ENCODE measurements at places on chromosomes 2 and 18.

- no peak for DNase-seq
Measured at GRCh38 chr2:206700156-206700555, 18.0 kb downstream of the DYTN start.

GRCh38 chr2:227447606-227448005 lies 24.4 kb upstream of the AGFG1 start:
- DNase-seq, result no peak

- DNase-seq, result no peak
Measured at GRCh38 chr2:3242747-3243369, 134.8 kb downstream of the EIPR1 start.

- no peak for DNase-seq
Measured at GRCh38 chr2:157106950-157107349, 150.6 kb upstream of the GALNT5 start.

DNA sequence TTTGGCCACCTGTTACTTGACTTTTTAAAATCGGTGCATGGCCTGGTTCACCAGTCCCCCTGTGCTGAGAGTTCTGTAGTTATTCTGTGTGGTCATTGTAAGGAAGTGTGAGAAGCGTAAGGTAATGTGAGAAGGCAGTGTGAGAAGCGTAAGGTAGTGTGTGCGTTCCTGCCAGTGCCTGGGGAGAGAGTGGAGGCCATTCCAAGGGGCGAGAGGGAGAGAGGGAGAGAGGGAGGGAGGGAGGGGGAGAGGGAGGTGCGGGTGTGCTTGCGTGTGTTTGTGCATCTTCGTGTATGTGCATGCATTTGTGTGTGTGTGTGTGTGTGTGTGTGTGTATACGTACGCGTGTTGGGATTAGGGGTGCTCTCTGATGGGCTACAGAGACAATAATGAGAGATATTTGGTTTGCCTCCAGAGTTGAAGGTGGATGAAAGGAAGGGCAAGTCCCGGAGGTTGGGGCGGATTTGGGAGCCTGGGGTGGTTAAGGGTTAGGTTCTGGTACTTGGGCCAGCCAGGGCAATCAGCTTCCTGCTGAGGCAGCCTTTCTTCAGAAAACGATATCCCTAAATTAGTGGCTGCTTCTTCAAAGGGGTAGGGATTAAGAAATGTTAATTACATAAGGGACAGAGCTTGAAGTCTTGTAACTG lies 53.7 kb downstream of the SGPP2 start:
- DNase-seq, result no peak

GRCh38 chr2:105800953-105801635 lies 56.4 kb downstream of the NCK2 start:
- DNase-seq, result no peak

DNA sequence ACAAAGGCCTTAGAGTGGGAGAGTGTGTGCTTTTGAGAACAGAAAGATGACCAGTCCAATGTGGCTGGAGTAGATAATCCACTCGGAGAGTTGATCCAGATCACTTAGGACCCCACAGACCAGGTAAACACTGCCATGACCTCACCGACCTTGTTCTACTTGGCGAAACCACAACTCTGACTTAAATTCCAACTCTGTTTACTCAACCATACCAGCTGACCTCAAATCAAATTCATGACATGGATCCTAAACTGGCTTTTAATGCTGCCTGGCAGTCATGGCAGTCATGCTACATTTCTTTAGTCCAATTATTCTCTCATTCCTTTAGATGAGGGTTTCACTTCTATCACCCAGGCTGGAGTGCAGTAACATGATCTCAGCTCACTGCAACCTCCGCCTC lies 347.1 kb upstream of the FAM98A start:
- DNase-seq, result no peak

- no peak for DNase-seq
Measured at GRCh38 chr18:63477968-63478367, 1.2 kb downstream of the SERPINB5 start.

DNA sequence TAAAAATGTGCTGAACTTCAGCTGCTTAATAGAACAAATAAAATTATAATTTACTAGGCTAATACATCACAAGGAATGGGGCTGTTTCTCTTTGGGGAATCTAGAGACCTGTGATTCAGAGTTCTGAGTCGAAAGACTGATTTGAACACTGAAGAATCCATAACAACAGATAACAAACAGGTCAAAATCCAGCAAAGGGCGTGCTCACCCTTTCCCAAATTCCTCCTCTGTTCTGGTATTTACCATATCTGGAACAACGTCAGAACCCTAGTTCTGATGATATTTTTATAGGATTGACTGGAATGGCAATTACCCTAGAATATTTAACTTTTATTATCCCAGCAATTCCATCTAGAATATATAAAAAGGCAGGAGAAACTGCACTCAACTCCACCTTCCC lies 66.0 kb upstream of the ITGA6 start:
- no peak for DNase-seq

- DNase-seq, result no peak
Measured at GRCh38 chr2:86308356-86308755, 29.1 kb downstream of the REEP1 start.

DNA sequence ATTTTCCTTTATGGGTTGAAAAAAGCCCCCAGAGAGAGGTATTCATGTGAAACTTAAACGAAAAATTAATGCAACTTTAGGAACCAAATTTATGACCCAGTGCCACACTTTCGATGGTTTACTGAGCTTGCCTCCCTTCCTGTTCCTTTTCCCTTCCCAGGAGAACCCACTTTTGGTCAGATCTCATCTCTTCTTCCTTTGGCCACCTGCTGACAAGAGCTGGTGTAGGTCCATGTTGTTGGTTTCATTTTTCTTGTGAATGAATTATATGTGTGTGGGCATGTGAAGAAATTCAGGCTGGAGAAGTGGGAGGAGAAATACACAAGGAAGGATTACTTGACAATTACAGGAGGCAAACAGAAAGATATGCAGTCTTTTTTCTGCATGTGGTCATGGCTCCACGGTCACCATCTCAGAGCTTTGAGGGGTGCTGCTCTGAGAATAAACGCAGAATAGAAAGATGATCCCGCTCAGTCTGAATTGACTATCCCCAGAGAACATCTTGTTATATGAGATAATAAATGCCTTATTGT lies 111.3 kb upstream of the TCF4 start:
- DNase-seq, result no peak

DNA sequence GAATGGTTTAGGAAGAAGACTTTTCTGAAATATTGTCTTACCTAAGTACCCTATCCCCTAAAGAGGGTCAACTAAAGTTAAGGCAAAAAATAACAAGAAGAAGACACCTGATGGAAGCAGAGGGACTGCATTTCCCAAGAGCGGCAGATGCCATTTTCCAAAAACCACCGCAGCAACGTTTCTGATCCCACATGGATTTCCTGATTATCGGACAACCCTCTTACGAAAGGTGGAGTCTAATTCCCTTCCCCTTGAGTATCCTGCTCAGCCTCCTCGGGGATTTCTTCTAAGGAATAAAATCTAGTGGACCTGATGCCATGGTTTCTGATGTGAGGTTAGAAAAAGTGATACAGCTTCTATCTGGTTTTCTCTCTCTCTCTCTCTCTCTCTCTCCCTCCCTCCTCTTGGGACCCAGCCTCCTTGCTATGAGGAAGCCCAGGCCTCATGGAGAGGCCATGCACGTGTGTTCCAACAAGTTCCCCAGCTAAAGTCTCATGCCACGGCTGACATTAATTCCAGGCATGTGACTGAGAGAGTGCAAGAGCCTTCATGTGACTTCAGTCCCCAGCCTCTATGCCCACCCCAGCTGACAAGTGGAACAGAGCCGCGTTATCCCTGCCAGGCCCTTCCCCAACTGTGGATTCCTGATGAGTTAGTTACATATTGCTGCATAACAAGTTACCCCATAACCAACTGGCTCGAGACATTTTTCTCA lies 150.3 kb downstream of the SMAD2 start:
- DNase-seq, result no peak

DNA sequence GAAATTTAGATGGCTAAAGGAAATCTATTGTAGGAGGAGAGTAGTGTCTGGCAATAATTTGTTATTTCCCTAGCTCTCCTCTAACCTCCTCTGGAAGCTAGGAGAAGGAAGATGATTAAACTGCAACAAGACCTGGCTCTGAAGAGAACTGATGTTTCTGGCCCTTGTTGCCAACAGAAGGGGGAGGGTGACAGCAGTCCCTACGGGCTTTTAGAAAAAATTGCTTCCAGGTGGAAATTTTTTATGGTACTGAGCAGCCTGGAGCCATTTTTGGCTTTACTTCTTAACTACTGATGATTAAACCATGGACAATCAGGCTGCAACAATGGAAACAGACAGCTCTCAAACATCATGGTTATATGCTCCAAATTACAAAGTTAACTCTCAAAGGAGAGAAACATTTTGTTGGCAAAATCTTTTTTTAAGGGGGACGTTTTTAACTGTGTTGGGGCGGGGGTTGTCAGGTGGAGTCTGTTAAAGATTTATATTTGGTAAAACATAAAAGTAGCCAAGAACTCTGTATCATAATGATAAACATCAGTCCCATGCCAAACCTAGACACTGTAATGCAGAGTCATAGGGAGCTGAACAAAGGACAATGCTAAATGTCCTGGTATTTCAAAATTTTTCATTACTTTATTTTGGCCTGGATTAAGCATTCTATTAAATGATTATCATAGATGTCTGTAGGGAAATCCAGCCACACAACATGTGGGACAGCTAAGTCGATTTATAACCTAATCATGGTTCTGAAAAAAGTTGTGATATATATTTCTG lies 70.0 kb downstream of the EXOC6B start:
- no peak for DNase-seq

GRCh38 chr2:46329803-46330775 lies 32.9 kb downstream of the EPAS1 start:
- DNase-seq, result no peak

DNA sequence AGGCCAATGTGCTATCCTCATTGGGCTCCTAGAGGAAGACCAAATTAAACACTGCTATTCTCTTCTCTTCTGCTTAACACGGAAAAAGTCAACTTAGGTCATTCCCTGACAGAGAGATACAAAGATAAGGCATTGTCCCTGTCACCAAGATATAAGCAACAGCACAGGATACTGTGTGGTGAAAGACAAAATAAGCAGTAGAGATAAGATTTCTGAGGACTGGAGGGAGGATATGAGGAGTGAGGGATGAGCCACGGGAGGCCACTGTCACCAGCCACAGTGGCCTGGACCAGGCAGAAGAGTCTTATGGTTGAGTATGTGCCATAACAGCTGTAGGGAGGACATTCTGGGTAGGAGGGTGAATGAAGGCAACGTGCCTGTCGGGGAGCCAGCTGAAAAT lies 54.4 kb upstream of the SLC14A2 start:
- no peak for DNase-seq

- DNase-seq, result no peak
Measured at GRCh38 chr2:47208852-47209606, 53.9 kb upstream of the STPG4 start.

- peak; percentile 58 for DNase-seq
Measured at GRCh38 chr2:47519147-47519537, 116.2 kb downstream of the MSH2 start.

- DNase-seq, result no peak
Measured at GRCh38 chr2:201813996-201814760, 7.8 kb downstream of the CDK15 start.

- no peak for DNase-seq
Measured at GRCh38 chr2:99960291-99960690, 182.1 kb downstream of the AFF3 start.

GRCh38 chr2:69375494-69376353 lies 11.3 kb downstream of the GFPT1 start:
- no peak for DNase-seq

DNA sequence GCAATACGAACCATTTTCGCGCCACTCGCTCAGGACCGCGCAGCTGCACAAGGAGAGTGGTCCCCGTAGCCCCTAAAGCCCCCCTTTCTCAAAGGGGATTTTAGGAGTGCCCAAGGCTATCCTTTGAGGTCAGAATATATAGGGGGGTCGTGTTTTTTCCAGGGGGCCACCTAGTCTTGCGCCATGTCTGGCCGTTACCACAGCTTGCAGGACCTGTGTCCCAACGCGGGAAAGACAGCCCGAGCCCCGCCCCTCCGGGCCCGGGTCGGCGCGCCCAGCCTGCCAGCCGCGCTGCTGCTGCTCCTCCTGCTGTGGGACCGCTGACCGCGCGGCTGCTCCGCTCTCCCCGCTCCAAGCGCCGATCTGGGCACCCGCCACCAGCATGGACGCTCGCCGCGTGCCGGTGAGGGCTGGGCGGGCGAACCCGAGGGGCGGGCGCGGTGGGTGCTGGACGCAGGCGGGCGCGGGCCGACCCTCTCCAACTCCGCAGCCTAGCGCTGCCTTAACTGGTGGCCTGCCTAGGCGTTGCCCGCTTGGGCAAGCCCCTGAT lies at the start of gene CDCA7:
Gene CDCA7, plus strand, starts transcription at position 291 of the 550 bp plus-strand sequence. Its CDS starts 92 bp downstream, at position 383.
- no peak for DNase-seq

- DNase-seq, result no peak
Measured at GRCh38 chr2:74375838-74376237, 4.3 kb downstream of the DCTN1 start.

GRCh38 chr2:224293976-224294375 lies 107.9 kb downstream of the FAM124B start:
- no peak for DNase-seq

Measured in cerebellar nuclear complex (tissue), 1 donor.